ENCODE measurements at places on chromosomes 11 and 22. TPM values are rescaled to one million over a fixed set of nuclear protein-coding genes. Genes with fewer than 3 reads are reported as not detected.

DNA sequence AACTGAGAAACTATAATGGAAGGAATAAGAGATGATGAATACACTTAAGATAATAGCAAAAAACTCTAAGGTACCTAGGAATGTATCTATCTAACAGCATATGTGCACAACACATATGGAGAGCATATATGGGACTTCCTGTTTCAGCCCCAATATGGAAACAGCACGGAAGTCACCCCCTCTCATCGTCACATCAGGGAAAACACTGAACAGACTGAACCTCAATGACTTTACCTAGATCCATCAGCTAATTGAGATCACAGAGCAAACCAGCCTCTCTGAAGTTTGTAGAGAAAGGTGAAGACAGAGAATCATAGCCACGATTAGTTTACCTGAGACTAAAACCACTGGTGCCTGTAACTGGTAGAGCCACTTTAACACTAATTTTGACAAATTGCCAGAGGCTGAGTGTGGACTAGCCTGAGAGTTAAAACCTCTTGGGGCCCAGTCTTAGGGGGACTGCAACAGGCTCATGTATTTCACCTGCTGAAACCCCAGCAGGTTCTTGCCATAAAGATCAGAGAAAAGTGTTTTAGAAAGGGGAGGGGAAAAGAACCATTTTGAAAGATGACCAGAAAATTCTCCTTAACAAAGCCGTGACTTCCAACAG, 722.6 kb downstream of the TBC1D22A start:
- peak; percentile 26 for DNase-seq

DNA sequence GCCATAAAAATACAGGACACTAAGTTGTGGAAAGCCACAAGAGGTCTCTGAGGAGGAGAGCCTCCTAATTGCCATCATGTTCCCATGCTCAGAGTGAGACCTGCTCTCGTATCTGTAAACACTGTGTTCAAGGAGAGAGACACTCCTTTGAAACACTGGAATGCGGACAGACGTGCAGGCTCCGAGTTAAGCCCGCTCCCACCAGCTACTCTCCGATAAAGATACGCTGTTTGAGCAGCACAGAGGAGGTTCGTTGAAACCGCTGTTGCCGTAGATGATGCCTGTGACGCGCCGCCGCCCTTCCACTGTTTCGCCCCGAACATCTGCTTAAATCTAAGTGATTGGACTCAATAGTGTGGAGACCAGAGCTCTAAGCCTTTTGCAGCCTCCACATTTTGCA, 25.1 kb downstream of the NUP50 start:
- DNase-seq = no peak

GRCh38 chr11:98732947-98733346, 287.8 kb upstream of the CNTN5 start:
- no peak for DNase-seq

GRCh38 chr22:27726331-27726685, 75.2 kb downstream of the MN1 start:
- no peak for DNase-seq

GRCh38 chr11:123624974-123625373, 29.4 kb downstream of the SCN3B start:
- no peak for DNase-seq

DNA sequence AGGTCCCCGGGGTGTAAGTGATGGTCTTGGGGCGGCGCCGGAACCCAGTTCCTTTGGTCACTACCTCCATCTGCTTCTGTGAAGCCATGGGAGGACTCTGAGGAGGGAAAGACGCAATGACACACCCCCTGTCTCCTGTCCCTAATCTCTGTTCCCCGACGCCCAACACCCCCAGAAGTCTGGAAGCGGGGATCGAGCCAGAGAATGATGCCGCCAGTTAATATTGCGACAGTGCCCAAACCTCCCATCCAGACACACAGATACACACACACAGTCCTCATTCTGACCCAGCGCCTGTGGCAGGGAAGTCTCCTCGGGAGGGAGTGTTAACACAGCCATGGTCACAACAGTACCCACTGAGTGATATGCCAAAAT, 352 bp downstream of the C22orf23 start:
- DNase-seq = no peak

- DNase-seq = no peak
Measured at GRCh38 chr22:27308513-27308912, 493.0 kb downstream of the MN1 start.

DNA sequence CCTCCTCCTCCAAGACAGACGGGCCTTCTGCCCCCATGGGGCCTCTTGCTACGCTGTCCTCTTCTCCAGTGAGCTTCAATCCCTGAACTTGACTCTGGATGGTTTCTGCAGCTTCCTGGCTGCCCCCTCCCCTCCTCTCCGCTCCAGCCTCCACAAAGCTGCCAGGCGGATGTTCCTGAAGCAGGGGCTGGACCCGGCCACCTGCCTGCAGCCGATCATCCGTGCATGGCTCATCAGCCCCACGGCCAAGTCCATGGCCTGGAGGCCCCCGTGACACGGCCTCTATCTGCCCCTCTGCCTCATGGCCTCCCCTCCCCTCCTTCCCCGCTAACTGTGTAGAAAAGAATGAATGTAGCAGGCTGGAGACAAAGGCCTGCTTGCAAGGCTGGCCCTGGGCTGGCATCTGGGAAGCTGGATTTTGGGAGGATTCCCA, 6.8 kb upstream of the SUN2 start:
- DNase-seq = no peak

GRCh38 chr22:47329727-47330650, 567.5 kb downstream of the TBC1D22A start:
- no peak for DNase-seq

DNA sequence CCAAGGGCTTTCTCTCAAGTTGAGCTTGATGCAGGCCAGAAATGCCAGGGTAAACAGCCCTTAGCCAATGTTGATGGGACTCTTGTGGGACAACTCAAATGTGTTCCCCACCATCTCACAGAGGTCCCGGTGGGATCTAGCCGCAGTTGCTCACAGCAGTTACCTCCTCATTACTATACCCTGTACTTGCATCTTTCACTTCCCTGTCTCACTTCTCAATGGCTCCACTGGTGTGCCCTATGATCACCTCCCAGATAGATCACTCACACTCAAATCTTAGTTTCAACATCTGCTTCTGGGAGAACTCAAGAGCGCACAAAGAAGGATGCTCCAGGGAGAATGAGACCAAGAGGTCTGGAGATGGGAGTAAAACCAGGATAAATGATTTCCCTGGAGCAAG, 47.0 kb downstream of the RCN1 start:
- no peak for DNase-seq

GRCh38 chr11:95245038-95245437, 14.0 kb upstream of the SESN3 start:
- DNase-seq = no peak

- no peak for DNase-seq
Measured at GRCh38 chr11:71447791-71448256, 369 bp downstream of the DHCR7 start.

- no peak for DNase-seq
Measured at GRCh38 chr11:62233730-62234129, 8.3 kb upstream of the SCGB1D2 start.

DNA sequence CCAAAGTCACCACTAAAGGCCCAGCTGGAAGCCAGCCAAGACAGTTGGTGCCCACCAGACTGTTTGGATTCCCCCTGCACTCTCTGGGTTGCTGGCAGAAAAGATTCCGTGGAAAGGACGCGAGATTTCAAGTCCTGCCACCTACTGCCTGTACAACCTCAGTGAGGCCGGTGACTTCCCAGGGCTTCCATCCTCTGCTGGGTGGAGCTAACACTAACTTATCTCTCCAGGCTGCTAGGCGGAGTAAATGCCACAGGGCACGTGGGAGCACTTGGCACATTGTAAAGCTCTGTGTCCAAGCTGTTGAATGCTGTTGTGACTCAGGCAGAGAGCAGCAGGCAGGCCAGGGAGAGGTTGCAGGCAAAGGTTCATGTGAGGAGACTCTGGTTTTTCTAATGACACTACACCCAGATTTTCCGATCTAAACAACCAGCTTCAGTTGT, 50.9 kb upstream of the CDON start:
- DNase-seq = no peak

- no peak for DNase-seq
Measured at GRCh38 chr22:26527574-26528465, 15.5 kb upstream of the TFIP11 start.

DNA sequence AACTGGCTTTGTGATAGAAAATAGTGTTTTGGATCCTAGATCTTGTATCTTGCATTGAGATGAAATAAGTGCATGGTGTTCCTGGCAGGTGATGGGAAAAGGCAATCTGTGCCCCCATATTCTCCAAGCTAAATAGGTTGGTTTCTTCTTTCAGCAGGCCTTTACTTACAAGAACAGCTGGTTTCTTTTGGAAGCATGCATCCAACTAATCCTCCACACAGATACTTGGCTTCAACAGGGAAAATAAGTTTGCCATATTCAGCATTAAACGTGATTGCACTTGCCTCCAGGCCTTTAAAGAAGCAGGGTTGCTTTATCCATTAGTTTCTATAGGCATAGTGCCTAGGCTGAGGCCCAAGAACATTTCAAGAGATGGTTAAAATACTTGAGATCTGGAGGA, 59.9 kb downstream of the APIP start:
- no peak for DNase-seq

- DNase-seq = no peak
Measured at GRCh38 chr11:42661942-42662341, 649.9 kb upstream of the API5 start.

GRCh38 chr11:15613789-15614188, 499.1 kb downstream of the INSC start:
- DNase-seq = no peak

DNA sequence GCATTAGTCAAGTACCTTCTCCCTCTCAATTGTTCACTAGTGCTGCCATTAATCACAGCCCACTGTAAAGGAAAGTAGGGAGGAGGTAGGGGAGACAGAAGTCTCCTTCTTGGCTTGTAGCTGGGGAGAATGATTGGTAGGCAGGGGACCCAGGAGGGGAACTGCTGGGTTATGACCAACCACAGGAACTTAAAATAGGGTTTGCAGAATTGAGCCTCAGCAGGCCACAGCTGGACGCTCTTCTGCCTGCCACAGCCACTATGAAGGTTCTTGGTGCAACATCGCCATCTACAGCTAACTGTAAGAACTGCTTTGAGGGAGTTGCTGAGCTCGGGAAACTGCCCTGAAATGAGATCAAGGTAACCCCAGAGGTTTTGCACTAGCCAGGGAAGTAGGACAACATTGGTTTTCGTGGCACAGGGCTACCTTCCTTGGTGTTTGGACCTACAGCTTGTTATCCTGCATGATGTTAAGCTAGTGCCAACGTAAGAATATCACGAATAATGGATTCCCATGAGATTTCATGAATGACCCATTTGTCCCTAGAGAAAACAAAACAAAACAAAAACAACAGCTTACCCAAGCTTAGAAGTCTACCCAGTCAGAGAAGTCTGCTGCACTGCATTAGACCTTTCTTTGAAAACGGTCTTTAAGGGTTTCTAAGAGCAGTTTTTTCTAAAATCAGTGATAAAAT, 787.1 kb upstream of the API5 start:
- DNase-seq = peak; percentile 74

Gene MMP26
- polyA plus RNA-seq = 0.39 TPM

Gene EIF3D
- 329 TPM for polyA plus RNA-seq

Gene CCDC73
- 0.23 TPM for polyA plus RNA-seq

Gene LTBP3
- 88.3 TPM for polyA plus RNA-seq

Gene C11orf98
- 47.0 TPM for polyA plus RNA-seq

Gene TECTA
- polyA plus RNA-seq = 2.1 TPM

Gene OR52N4
- polyA plus RNA-seq = not detected

Gene OR10W1
- not detected for polyA plus RNA-seq

Gene KRTAP5-11
- polyA plus RNA-seq = 0.28 TPM

Gene CENPM
- polyA plus RNA-seq = 9.4 TPM

Gene NXPE2
- polyA plus RNA-seq = 0.31 TPM

Gene SMIM38
- polyA plus RNA-seq = 0.43 TPM

Gene RIMBP3B
- not detected for polyA plus RNA-seq

Measured in right renal cortex interstitium (tissue), 3 donors.